Chondrocyte (in vitro differentiated cells): ENCODE measurements at places on chromosomes 7 and 10. TPM values are rescaled to one million over a fixed set of nuclear protein-coding genes. Genes with fewer than 3 reads are reported as not detected.

GRCh38 chr7:44194069-44194468 is 4.8 kb upstream of the GCK start:
- peaks cover 8% of the 10 kb centered on the region for H3K27me3 ChIP-seq
- no peaks in the 10 kb centered on the region for H3K36me3 ChIP-seq
- H3K4me3 ChIP-seq = no peak overlapping the region
- DNase-seq = no peak
- H3K4me1 ChIP-seq = peaks cover 5% of the 10 kb centered on the region

DNA sequence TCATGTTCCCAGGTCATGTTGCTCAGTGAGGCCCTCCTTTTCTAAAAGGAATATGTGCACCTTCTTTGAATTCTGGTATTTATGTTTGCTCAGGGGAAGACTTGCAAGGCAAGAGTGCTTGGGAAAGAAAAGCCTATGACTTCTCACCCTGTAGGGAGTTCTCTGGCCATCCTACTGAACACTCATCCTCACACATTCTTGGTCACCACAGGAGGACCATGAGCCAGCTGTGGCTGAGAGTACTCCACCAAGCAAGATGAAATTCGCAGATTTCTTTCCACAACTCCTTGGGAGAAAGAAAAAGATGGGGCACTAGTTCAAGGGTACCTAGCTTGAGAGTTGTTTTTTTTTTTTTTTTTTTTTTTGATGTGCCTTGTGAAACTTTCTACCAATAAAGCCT is 179.6 kb downstream of the FZD1 start:
- H3K27me3 ChIP-seq = no peaks in the 10 kb centered on the region
- peaks cover 3% of the 10 kb centered on the region for H3K36me3 ChIP-seq
- H3K27ac ChIP-seq = no peak overlapping the region
- peaks cover 7% of the 10 kb centered on the region for H3K4me1 ChIP-seq

DNA sequence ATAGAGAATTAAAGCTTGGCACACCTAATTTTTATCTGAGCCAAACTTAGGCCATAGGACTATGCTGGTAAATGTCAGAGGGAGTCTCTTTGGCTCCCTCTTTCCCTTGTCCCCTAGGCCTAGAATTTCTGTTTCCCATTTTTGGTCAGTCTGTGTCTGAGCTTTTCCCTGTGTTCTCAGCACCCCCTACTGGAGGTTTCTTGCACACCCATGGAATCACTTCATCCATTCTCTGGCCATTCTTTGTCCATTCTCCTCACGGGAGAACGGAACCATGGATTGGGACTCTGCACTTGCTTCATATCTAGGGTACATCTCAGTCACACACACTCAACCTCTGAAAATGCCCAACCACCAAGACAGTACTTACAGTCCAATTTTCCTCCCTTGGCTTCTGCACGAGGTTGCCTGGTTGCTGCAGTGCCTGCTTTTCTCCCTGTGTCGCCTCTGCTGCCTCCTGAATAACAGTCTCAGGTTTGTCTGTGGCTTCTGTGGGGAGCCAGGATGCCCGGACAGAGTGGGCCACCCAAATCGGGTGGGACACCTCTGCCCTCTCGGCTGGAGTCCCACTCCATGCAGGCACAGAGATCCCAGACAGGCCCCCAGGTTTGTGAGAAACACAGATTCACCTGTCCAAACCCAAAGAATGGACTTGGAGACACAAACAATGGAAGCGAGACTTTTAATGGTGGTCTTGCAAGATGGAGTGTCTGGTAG is 35.1 kb upstream of the DNAH11 start:
- no peaks in the 10 kb centered on the region for H3K4me1 ChIP-seq
- no peak overlapping the region for H3K27ac ChIP-seq
- no peak overlapping the region for H3K4me3 ChIP-seq
- no peaks in the 10 kb centered on the region for H3K27me3 ChIP-seq

GRCh38 chr7:41882745-41883420 is 180.0 kb upstream of the INHBA start:
- peaks cover 80% of the 10 kb centered on the region for H3K4me1 ChIP-seq
- H3K36me3 ChIP-seq = no peaks in the 10 kb centered on the region
- H3K27ac ChIP-seq = no peak overlapping the region
- DNase-seq = no peak

- H3K27me3 ChIP-seq = peaks cover 6% of the 10 kb centered on the region
- H3K4me3 ChIP-seq = peak overlapping the region; percentile 83
- peaks cover 3% of the 10 kb centered on the region for H3K36me3 ChIP-seq
- H3K4me1 ChIP-seq = peaks cover 20% of the 10 kb centered on the region
- no peak for DNase-seq
Observed at GRCh38 chr10:43574906-43575305, 490 bp upstream of the ZNF239 start.

GRCh38 chr7:140540136-140540777 is 61.0 kb upstream of the MKRN1 start:
- peaks cover 5% of the 10 kb centered on the region for H3K36me3 ChIP-seq
- H3K27ac ChIP-seq = peak overlapping the region; percentile 37
- peak; percentile 69 for DNase-seq
- no peak overlapping the region for H3K4me3 ChIP-seq
- H3K27me3 ChIP-seq = no peaks in the 10 kb centered on the region

DNA sequence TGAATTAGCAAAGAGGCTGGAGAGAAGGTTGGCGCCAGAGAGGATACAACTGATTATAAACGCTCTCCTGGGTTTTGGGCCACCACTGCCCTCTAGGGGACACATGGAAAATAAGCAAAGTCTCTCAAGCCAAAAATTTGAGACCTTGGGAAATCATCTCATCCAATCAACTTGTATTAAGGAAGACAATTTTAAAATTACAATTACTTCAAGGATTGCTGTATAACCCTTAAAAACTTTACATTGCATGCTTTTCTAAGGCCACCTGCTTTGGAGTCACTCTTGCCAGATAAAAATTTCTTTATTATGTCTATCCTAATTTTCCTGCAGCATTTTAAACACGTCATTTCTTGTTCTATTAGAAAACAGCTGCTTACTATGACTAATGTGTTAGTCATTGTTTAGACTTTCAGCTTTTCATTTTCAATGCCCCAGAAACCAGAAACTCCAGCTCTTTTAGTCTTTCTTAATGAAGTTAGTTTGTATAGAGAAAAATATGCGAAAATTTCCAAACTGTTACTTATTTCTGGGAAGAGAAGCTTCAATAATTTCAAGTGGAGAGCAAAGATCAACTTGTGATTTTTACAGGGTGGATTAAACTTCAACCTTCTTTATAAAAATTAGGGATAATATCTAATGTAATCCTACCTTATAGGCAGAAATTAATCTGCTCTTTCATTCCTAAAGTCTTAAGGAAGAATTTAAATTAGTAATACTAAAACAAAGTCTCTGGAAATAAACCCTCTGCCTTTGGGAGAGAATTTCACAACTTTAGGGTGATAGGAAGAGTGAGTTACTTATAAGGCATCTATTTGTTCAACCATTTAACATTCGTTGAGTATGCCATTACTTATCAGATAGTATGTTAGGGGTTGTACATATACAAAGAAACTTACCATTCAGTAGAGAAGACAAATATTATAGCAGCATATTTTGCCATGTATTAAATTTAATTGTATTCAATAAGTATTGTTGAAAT is 20.6 kb upstream of the RHOBTB1 start:
- peak overlapping the region; percentile 93 for H3K27ac ChIP-seq
- no peaks in the 10 kb centered on the region for H3K36me3 ChIP-seq
- no peak for DNase-seq
- H3K27me3 ChIP-seq = no peaks in the 10 kb centered on the region

GRCh38 chr7:120053390-120053961 is 219.5 kb upstream of the KCND2 start:
- H3K36me3 ChIP-seq = no peaks in the 10 kb centered on the region
- no peaks in the 10 kb centered on the region for H3K27me3 ChIP-seq
- H3K4me3 ChIP-seq = no peak overlapping the region
- H3K27ac ChIP-seq = peak overlapping the region; percentile 45

- H3K27ac ChIP-seq = no peak overlapping the region
- no peak for DNase-seq
- H3K4me1 ChIP-seq = no peaks in the 10 kb centered on the region
- H3K4me3 ChIP-seq = no peak overlapping the region
Observed at GRCh38 chr7:84877943-84878570, 308.8 kb downstream of the SEMA3D start.

GRCh38 chr7:130960208-130960988 is 226.4 kb upstream of the KLF14 start:
- H3K27ac ChIP-seq = peak overlapping the region; percentile 93
- no peaks in the 10 kb centered on the region for H3K27me3 ChIP-seq
- H3K4me1 ChIP-seq = peaks cover 60% of the 10 kb centered on the region
- H3K4me3 ChIP-seq = peak overlapping the region; percentile 54
- no peaks in the 10 kb centered on the region for H3K36me3 ChIP-seq

- DNase-seq = peak; percentile 66
- H3K27ac ChIP-seq = no peak overlapping the region
- peaks cover 22% of the 10 kb centered on the region for H3K36me3 ChIP-seq
- H3K4me1 ChIP-seq = peaks cover 23% of the 10 kb centered on the region
- H3K27me3 ChIP-seq = no peaks in the 10 kb centered on the region
- no peak overlapping the region for H3K4me3 ChIP-seq
Observed at GRCh38 chr10:131936736-131937135, 35.9 kb downstream of the PPP2R2D start.

GRCh38 chr7:4861227-4861626 is 603 bp downstream of the PAPOLB start:
- H3K27me3 ChIP-seq = peaks cover 23% of the 10 kb centered on the region
- H3K4me1 ChIP-seq = no peaks in the 10 kb centered on the region
- DNase-seq = no peak
- H3K4me3 ChIP-seq = no peak overlapping the region
- peaks cover 9% of the 10 kb centered on the region for H3K36me3 ChIP-seq

- H3K4me1 ChIP-seq = peaks cover 15% of the 10 kb centered on the region
- no peak for DNase-seq
- peaks cover 43% of the 10 kb centered on the region for H3K27me3 ChIP-seq
- no peaks in the 10 kb centered on the region for H3K36me3 ChIP-seq
- peak within 1 kb of the TSS; percentile 55 for H3K4me3 ChIP-seq
- peak within 1 kb of the TSS; percentile 63 for H3K27ac ChIP-seq
Observed at GRCh38 chr7:101180130-101180755, at the start of gene NAT16. Gene NAT16, minus strand, starts transcription at chr7:101180293. Its CDS starts 5,486 bp downstream, at chr7:101174807.

GRCh38 chr7:150715738-150716137 is 675 bp upstream of the GIMAP1 start:
- H3K4me3 ChIP-seq = no peak overlapping the region
- H3K36me3 ChIP-seq = no peaks in the 10 kb centered on the region
- no peak for DNase-seq

GRCh38 chr7:44664780-44665461 is 58.5 kb downstream of the OGDH start:
- peak overlapping the region; percentile 87 for H3K27ac ChIP-seq
- peaks cover 25% of the 10 kb centered on the region for H3K36me3 ChIP-seq
- peak overlapping the region; percentile 2 for H3K4me3 ChIP-seq
- no peaks in the 10 kb centered on the region for H3K27me3 ChIP-seq

GRCh38 chr10:607545-608185 is 81.8 kb downstream of the DIP2C start:
- H3K4me1 ChIP-seq = peaks cover 68% of the 10 kb centered on the region
- DNase-seq = no peak
- no peaks in the 10 kb centered on the region for H3K27me3 ChIP-seq
- no peak overlapping the region for H3K4me3 ChIP-seq

- H3K4me3 ChIP-seq = no peak overlapping the region
- H3K27ac ChIP-seq = no peak overlapping the region
- H3K27me3 ChIP-seq = no peaks in the 10 kb centered on the region
- peaks cover 10% of the 10 kb centered on the region for H3K36me3 ChIP-seq
Observed at GRCh38 chr7:138324941-138325340, 135.1 kb upstream of the TRIM24 start.

GRCh38 chr7:1229956-1230355 is 2.7 kb upstream of the UNCX start:
- no peak overlapping the region for H3K4me3 ChIP-seq
- no peak for DNase-seq
- peaks cover 58% of the 10 kb centered on the region for H3K27me3 ChIP-seq
- H3K27ac ChIP-seq = no peak overlapping the region
- peaks cover 2% of the 10 kb centered on the region for H3K4me1 ChIP-seq
- peaks cover 8% of the 10 kb centered on the region for H3K36me3 ChIP-seq

DNA sequence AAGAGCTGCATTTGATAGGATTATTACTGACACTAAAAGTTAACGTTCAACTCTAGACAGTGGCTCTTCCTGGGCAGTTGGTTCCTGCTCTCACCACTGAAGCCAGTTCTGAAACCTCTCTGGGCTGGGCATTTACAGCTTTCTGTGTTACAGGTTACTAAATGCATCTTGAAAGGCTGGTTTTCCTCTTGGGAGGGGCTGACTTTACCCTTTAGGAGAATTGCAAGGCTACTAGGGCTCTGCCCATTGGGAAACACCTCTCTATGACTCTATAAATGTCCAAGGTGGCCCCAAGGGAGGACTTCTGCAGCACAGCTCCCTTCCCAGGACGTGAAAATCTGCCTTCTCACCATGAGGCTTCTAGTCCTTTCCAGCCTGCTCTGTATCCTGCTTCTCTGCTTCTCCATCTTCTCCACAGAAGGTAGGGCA is at the start of gene GPR15LG:
GPR15LG (plus strand) TSS at position 301 of the 429 bp plus-strand sequence; CDS start at position 352, 51 bp downstream.
- no peak within 1 kb of the TSS for H3K4me3 ChIP-seq
- DNase-seq = no peak
- H3K27me3 ChIP-seq = peaks cover 3% of the 10 kb centered on the region
- no peaks in the 10 kb centered on the region for H3K4me1 ChIP-seq
- H3K36me3 ChIP-seq = no peaks in the 10 kb centered on the region

DNA sequence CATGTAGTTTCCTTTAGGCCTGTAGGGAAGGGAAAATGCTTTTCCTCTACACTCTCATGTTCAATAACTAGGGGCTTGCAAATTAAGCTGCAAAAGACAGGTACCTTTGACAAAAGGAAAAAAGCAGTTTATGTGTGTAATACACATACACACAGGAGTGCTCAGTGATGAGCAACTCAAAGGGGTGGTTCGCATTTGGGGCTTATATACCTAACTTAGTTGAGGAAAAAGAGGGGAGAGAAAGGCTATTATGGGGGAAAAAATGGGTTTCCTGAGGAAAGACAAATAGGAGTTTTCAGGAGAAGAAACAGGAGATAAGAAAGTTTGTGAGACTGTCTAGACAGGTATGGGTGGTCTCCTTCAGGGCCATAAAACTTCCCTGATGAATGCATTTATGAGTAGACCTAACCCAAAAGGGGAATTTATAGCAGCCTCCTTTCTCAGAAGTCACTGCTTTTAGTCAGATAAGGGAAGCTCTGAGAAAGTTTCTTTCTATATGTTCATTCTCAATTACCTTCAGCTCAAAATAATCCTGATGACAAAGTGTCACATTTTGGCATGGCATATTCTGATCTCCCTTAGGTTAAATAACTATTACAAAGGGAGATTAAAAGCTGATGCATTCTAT is 55.2 kb upstream of the EZH2 start:
- H3K4me3 ChIP-seq = no peak overlapping the region
- no peak overlapping the region for H3K27ac ChIP-seq
- no peak for DNase-seq
- H3K4me1 ChIP-seq = peaks cover 10% of the 10 kb centered on the region

The LRRC61 gene
- 1.5 to 1.7 TPM in 2 of 3 replicates, not detected in the other for total RNA-seq

The FAM185A gene
- 5.6 to 7.5 TPM (median 5.8 TPM) in 3 replicates for total RNA-seq

The NEBL gene
- total RNA-seq = 1.8 to 2.4 TPM (median 2.0 TPM) in 3 replicates

The SPDYE9 gene
- total RNA-seq = not detected in 3 replicates

The CALHM1 gene
- not detected in 3 replicates for total RNA-seq

The SPDYE11 gene
- total RNA-seq = not detected in 3 replicates

The PAXIP1 gene
- 8.2 to 11.2 TPM (median 8.9 TPM) in 3 replicates for total RNA-seq

The SEMA3E gene
- 3.7 to 10.1 TPM (median 5.1 TPM) in 3 replicates for total RNA-seq

The RSU1 gene
- 113 to 165 TPM (median 156 TPM) in 3 replicates for total RNA-seq

The BMI1 gene
- 53.2 to 62.3 TPM (median 55.9 TPM) in 3 replicates for total RNA-seq
